ENCODE measurements at places on chromosomes 3 and 15.
A peak's percentile ranks its signal among the peaks of the same experiment; 100 is the strongest.

GRCh38 chr15:79943820-79944219 lies 27.2 kb downstream of the BCL2A1 start:
- DNase-seq: no peak

DNA sequence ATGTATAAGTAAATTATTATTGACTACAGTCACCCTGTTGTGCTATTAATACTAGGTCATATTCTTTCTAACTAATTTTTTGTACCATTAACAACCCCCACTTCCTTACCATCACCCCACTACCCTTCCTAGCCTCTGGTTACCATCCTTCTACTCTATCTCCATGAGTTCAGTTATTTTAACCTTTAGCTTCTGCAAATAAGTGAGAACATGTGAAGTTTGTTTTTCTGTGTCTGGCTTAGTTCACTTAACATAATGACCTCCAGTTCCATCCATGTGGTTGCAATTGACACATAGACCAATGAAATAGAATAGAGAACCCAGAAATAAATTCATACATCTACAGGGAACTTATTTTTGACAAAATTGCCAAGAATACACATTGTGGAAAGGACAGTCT lies 55.4 kb upstream of the CHRNB4 start:
- no peak for DNase-seq

DNA sequence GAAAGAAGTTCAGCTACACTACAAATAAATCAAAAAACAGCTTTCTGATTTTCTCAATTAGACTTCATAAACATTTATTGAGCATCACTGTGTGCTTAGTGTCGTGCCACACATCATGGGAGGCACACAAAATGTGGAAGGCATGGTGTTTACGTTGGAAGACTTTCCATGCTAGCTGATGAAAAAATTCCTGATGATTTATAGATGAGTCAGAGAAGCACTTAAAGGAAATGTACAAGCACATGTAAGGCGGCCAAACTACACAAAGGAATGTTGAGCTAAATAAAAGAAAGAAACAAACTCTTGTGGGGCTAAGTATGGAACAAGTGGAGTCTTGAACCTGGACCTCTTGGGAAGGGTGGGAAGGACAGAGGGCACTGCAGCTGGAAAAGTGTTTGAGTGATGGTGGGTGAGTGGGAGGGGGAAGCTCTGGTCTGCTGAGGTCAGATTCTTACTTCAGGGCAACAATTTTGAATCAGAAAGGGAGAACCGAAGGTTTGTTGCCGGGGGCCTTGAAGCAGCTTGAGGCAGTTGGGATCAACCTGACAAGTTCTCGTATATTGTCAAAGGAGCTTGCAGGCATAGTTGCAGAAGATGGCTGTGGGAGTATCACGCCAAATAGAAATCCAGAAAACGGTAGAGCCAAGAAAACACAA lies 66.9 kb downstream of the FOXB1 start:
- no peak for DNase-seq

DNA sequence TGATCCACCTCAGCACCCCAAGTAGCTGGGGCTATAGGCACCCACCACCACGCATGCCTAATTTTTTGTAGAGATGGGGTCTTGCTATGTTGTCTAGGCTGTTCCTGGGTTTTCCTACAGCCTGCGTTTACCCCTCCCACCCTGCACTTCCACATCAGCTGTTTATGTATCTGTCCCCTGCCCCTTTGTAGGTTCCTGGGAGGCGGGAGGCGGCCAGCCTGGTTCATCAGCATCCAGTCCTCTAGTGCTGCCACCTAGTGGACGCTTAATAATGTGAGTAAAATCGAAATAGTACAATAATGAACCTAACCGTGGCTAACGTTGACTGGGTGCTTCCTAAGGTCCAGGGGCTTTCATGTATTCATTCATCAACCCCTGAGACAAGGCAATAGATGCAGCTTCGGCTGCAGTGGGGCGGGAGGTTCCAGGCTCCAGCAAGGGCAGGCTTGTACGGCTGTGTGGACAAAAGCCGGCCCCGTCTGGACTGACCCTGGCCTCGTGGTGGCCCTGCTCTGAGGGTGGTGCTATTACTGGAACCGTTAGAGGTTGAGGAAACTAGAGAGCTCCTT lies 1.2 kb upstream of the LCTL start:
- DNase-seq: peak; percentile 84

- peak; percentile 55 for DNase-seq
Measured at GRCh38 chr3:124786511-124787241, 56.4 kb downstream of the UMPS start.

DNA sequence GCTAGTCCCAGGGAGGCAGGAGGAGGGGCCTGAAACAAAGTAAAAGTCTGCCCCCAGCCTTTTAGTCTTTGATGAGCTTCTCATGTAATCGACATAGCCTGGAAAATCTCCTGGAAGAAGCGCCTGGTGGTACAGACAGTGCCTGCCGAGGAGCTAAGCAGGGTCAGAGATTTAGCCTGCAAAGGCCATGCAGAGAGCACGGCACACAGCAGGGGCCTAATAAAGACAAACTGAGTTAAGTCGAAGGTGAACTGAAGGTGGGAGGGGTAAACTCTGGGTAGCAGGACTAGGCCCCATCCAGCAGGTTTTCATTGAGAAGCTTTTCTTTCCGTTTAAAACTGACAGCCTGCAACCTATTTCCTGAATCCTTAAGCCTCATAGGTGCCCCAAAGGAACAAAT lies 115.5 kb upstream of the ABHD17C start:
- DNase-seq: no peak

DNA sequence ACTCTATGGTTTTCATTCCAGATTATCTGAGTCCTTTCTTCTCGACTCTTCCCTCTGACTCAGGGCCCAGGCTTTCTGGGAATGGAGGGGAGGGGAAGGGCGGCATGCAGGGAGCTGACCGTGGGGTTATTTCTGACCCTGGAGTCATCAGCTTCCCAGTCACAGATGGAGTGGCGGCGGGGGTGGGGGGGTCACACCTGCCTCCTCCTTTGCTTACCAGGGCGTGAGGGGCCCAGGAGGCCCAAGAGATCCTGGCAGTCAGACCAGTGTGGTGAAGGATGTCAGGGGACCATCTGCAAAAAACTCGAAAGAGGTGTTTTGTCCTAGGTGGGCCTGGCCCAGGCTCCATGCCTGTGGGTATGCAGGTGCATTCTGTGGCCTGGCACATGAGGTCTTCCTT lies 996 bp upstream of the XIRP1 start:
- DNase-seq: no peak

GRCh38 chr3:125032100-125032643 lies 23.6 kb downstream of the HEG1 start:
- no peak for DNase-seq

- peak; percentile 48 for DNase-seq
Measured at GRCh38 chr3:72298201-72299152, 513.5 kb upstream of the PROK2 start.

All from brain (organoid and tissue), 16 donors.